ENCODE measurements at places on chromosomes 12 and 14.

DNA sequence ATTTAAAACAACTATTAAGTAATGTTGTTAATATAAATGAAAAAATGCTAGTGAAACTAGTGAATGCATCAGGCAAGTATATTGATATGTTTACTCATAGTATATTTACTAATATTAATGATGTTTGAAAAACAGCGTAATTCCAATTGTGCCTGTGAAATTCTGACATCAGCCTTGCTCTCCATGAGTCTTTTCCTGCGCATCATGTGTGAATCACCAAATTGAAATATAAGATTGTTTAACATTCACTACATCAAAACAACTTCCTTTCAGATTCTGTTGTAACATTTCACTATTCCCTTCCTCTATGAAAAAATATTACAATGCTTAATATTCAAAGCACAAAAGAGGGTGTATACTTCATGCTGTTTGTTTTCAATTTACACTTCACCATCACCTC is 1995.9 kb upstream of the SEL1L start:
- no peak for DNase-seq

GRCh38 chr12:20572451-20572850 is 122.7 kb upstream of the SLCO1C1 start:
- DNase-seq, result no peak

GRCh38 chr12:113658006-113658655 is 186.5 kb upstream of the LHX5 start:
- no peak for DNase-seq

- DNase-seq, result no peak
These were observed 320.0 kb downstream of the DPF3 start for GRCh38 chr14:72573725-72574417.

GRCh38 chr14:85535991-85536832 is 6.3 kb downstream of the FLRT2 start:
- DNase-seq, result no peak

GRCh38 chr14:69987406-69988121 is 108.3 kb downstream of the SMOC1 start:
- no peak for DNase-seq

DNA sequence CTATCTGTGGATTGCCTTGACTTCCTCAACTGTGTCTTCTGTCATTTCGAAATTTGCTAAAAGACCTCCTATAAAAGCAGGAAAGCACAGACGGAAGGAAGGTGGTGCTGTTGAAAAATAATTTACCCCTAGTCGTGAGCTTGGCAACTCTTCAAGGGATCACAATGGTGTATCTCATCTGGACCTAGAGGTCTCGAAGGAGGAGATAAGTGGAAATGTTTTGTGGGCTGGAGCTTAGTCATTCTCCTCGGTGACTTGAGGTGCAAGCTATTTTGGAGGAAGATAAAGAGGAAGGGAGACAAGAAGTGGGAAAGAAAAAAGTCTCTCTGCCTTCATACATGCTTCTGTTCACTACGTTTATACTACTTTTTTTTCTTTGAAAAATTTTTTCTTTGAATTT is 89.9 kb downstream of the FLRT2 start:
- DNase-seq, result no peak

DNA sequence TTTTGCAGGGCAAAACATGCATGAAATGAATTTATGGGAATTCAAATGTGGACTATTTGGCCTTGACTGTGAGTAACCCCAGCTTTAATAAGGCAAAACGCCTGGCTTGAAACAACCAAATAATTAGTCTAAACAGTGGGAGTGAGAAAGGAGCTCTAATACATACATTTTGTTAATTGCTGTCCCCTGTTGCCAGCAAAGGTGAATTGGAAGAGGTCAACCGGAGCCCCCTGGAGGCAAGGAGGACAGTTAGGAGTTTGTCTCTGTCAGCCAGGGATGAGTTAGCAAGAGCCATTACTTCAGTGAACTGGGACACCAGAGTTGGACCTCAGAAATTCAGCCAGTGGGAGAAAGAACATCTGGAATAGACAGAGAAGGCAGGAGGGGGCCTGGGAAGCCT is 17.4 kb downstream of the KRT76 start:
- no peak for DNase-seq

GRCh38 chr12:46154221-46154985 is 114.4 kb downstream of the SLC38A1 start:
- no peak for DNase-seq

DNA sequence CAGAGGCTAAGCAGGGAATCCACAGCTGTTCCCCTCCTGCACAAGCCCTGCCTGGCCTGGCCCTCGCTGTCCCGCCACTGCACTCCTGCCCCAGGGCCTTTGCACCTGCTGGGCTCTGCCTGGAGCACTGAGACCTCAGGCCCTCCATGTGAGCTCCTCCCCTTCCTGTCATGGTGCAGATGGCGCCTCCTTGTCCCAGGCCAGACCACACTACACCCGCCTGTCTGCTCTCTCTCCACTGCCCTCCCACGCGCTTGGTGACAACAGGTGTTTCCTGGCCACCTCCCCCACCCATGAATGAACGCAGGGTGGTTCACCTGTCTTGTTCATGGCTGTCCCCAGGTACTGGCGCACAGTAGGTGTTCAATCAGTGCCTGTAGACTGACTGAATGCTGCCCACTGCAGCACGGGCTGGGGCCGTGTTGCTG is 82.9 kb downstream of the NCOR2 start:
- DNase-seq, result no peak

DNA sequence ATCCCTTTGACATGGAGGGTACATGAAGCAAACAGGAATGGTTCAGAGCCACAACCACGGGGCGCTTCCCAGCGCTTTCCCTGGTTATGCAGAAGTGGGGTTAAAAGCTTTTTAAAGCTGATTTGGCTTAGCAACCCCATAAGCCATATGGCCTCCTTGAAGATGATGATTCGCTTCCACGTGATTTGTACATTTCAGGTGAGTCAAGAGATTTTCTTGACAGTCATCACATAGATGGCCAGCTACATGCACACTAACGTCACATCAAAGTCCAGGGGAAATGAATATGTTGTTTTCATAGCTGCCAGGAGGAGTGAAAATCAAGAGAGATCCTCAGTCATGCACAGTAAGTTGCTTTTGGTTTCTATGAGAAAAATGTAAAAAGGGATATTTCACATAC is 309.7 kb downstream of the TMEM132D start:
- DNase-seq, result no peak

DNA sequence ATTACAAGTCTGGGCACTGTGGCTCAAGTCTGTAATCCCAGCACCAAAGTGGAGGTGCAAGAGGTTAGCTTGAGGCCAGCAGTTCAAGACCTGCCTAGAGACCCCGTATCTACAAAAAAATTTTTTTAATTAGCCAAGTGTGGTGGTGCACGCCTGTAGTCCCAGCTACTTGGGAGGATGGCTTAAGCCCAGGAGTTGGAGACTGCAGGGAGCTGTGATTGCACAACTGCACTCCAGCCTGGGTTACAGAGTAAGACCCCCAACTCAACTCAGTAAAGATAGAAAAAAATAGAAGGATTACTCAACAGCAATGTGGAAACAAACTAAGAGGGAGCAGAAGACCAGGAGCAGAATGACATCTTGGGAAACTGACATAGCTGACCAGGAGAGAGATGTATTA is 13.3 kb downstream of the SBNO1 start:
- DNase-seq, result no peak

DNA sequence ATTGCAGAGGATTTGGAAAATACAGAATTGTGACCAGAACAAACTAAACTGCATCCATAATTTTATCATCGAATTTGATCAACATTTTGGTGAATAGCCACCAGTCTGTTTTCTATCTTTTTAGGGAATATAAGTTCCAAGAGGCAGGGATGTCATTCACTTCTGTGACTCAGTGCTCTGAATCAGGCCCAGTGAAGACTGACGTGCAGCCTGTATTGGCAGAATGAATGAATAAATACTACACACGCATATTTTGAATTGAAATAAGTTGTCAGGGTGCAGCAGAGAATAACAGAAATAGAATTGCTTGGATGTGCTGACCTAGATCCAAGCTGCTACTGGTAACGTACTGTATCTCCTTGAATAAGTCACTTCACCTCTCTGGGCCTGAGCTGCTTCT is 1.3 kb upstream of the EMP1 start:
- no peak for DNase-seq

DNA sequence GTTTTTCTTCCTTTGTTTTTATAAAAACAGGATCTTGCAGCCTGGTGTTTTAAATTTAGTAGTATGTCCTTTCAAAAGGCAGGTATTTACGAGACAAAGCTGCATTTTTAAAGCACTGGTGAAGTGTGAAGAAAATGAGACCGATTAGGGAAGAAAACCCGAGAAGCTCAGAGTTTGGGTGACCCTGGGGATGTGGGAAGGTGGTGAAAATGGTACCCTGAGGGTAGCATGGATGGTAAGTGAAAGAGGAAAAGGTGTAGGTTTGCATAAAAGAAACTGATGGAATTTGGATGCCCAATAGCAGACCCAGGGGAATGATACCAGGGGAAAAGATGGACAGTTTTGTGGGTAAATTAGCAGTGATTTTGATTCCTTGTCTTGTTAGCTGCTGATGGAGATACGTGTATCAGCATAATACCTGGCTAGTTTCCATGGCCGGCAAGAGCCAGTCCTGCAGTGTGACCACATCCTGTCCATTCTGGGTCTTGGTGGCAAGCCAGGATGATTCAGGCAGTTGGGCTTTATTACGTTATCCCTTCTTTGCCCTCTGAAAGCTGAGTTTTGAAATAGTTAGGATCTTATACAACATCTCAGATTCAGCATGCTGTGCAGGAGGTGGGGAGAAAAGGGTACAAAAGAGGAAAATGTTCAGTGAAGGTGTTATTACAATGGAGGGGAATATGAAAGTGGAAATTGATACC is 8.9 kb downstream of the BICD1 start:
- no peak for DNase-seq

GRCh38 chr14:68143341-68143841 is 323.8 kb downstream of the RAD51B start:
- no peak for DNase-seq

GRCh38 chr12:28442101-28442500 is 251.8 kb downstream of the CCDC91 start:
- DNase-seq, result no peak

GRCh38 chr12:125072496-125072895 is 7.3 kb downstream of the AACS start:
- no peak for DNase-seq

DNA sequence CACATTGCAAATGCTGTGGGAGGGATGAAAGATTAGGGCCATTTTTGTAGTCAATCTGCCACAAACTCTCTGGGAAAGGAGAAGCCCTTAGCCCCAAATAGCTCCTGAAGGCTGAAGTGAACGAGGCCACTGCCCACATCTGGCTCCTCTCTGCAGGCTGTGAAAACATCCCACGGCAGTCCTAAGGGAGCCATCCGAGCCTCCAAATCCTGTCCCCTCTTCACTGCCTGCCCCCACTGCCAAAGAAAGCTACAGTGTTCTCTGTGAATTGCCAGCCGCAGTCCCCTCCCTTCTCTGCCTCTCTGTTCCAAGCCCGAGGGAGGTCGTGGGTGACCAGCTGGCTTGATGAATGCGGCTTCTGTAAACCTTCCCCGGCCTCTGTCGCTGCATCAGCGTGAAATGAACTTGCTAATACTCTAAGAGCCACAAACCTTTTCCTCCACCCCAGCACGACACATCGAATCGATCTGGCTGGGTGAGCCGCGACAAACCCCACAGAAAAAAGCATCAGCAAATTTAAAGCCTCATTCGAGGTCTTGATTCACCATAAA is 180.7 kb upstream of the NRXN3 start:
- DNase-seq, result no peak

GRCh38 chr12:49642370-49642802 is 19.0 kb downstream of the PRPF40B start:
- DNase-seq, result no peak

DNA sequence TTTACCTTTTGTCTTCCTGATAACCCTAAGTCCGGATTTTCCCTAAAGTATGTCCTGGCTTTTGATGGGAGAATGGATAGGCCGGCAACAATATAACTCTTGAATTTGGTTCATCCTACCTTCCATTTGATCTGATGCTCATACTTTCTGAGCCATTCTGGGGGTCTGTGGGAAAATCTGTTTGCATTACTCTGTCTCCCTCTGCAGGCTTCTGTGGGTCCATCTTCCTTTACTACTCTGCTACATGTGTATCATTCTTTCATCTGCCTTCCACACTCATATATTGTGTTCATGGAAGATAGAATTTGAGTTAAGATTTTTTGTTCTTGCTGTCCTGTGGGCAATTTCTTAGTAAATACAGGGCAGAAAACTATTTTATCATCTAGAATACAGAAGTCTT is 101.5 kb downstream of the NAV3 start:
- no peak for DNase-seq

DNA sequence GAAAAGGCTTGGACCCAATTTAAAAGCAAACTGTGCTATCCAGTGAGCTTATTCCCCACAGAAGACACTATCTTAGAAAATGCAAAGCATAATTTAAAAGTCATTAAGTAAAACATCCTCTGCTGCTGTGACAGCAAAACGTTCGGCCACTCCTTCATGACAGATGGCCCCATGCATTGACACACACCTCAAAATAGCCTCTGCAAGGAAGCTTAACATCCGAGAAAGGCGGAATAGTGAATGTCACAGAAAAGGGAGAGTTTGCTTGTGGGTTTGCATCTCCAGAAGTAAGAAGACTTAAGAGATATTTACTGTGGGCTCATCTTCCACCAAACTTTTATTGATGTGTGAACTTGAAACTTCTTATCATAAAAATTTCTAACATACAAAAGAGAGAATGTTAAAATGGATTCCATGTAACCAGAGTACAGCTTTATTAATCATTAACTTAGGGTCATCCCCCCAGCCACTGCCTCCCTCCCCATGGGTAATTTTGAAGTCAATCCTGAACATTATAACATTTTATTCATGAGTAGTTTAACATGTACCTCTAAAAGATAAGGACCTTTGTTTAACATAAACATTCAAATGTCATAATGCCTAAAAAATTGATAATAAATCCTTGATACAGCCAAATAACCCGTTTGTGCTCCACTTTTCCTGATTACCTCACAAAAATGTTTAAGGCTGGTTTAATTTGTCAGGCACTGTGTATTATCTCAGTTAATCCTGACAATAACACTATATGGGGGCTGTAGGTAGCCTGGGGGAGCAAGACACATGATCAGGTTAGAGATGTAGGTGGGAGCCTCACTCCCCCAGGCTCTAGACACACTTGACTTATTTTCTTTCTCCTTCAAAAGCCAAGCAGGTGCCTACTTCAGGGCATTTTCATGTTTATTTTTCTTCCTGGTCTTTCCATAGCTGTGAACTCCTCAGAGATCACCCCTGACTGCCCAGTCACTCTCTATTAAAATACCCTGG is 119.7 kb upstream of the TMCC3 start:
- DNase-seq, result no peak
